ENCODE measurements at places on chromosomes 5 and 9. TPM values are rescaled to one million over a fixed set of nuclear protein-coding genes. Genes with fewer than 3 reads are reported as not detected.
A peak's percentile ranks its signal among the peaks of the same experiment; 100 is the strongest.

The HAVCR1 gene
- total RNA-seq = 2.0 TPM

The FAT2 gene
- not detected for total RNA-seq

The FCN1 gene
- total RNA-seq = not detected

The SUSD3 gene
- 85.8 TPM for total RNA-seq

- H3K27ac ChIP-seq = no peak overlapping the region
- no peaks in the 10 kb centered on the region for H3K36me3 ChIP-seq
- no peak overlapping the region for H3K4me3 ChIP-seq
- no peaks in the 10 kb centered on the region for H3K27me3 ChIP-seq
- DNase-seq = no peak
- H3K4me1 ChIP-seq = peaks cover 4% of the 10 kb centered on the region
Measured at GRCh38 chr5:97115932-97116331, 26.5 kb downstream of the LIX1 start.

DNA sequence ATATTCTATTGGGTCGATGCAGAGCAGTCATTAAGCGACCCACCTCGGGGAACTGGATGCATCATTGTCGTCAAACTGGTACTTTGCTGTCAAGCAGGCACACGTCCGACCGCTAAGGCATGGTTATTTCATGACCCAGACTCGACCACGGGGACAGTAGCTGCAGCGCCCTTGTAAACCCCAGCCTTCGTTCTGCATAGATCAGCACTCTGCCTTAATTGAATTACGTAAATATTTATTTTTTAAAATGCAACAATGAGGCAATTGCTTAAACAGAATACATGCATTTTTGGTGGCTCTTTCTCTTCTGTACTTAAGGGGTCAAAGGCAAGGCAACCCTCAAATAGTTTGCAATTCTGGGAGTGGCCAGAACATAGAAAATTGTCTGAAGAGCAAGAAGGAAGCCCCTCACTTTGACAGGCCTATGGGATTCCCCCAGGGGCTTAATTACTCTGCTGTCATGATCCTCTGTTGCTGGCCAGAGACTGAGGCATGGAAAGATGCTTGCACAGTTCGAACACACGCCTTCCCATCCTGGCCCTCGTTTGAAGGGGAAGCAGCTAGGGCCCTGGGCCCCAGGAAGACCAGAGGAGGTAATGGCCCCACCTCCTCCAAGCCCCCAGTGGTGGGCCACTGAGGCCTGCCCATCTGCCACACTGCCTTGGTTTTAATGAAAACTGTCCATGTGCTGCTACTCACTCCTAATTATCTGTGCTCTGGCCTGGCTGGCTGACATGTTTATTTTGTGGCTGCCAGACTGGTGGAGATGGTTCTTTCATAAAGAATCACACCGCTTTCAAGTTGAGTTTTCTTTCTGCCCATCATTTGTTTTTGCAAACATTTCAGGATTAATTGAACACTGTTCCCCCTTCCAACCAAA is 169.7 kb upstream of the MAST4 start:
- H3K27me3 ChIP-seq = peaks cover 3% of the 10 kb centered on the region
- H3K4me3 ChIP-seq = no peak overlapping the region
- DNase-seq = no peak
- H3K36me3 ChIP-seq = no peaks in the 10 kb centered on the region

DNA sequence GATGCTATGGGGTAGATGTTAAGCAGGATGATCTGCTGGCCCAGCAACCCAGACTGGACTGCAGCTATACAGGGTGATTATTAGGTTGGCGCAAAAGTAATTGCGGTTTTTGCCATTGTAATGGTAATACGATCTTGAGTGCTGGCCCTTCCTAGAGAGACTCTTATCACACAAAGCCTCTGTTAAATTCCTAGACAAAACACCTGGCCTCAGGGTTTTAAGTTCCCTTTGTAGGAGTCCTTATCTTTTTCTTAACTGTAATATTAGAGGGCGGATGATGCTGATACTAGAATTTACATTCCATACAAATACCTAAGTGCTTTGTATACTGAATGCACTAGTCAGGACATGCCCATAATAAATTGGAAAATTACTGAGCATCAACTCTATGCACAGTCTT is 222.2 kb downstream of the NDUFS4 start:
- H3K4me1 ChIP-seq = peaks cover 19% of the 10 kb centered on the region
- no peak overlapping the region for H3K4me3 ChIP-seq
- H3K27ac ChIP-seq = no peak overlapping the region
- peaks cover 8% of the 10 kb centered on the region for H3K27me3 ChIP-seq

DNA sequence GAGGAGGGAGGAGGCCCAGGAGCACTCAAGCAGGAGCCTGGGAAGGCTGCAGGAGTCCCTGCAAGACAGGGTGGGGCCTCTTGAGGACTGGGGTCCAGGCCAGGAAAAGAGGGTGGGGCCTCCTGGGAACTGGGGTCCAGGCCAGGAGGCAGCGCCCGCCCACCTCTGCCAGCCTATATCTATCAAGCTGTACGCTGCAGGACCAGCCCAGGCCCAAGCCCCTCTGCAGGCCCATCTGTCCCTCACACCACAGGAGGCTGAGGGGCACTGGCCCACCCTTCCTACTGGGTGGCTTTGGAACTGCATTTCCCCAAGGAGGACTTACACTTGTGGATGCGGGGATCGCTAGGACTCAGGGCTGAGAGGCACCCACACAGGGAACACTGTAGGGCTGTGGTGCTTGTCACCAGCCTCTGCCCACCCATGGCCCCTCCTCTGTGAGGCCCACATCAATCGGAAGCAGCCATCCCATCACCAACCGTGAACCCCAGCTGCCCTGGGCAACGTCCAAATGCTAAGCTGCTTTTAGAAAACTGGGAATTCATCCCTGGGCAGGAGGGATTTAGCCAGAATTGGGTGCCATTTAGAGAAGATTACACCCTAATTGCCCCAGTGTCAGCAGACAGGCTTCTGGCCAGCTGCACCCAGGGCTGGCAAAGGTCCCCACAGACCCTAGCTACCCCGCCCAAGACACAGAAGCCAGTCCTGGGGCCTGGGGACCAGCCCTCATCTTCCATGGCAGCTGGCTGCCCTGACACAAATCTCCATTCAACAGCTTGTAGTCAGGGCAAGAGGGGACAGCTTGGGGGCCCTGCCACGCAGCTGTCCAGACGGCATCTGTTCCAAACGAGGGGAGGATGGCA is 15.3 kb downstream of the BICD2 start:
- H3K4me1 ChIP-seq = peaks cover 42% of the 10 kb centered on the region
- H3K27me3 ChIP-seq = no peaks in the 10 kb centered on the region
- H3K4me3 ChIP-seq = no peak overlapping the region
- H3K36me3 ChIP-seq = peaks cover 15% of the 10 kb centered on the region

DNA sequence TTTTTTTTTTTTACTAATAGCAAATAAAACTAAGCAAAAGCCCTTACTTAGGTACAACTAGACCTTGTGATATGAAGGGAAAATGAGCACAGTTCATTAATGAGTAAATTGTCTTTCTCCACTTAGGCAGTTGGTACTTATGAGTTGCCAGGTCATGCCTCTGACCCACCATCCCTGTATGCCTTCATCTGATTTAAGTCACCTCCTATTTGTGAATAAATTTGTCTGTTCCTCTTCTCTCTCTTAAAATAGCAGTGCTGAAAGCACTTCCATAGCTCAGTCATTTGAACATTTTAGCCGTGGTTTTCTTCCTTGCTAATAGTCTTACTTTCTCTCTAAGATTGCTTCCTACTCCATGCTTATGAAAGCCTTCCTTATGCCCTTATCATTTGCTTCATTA is 61.4 kb downstream of the SLC44A1 start:
- no peaks in the 10 kb centered on the region for H3K4me1 ChIP-seq
- DNase-seq = no peak
- H3K27me3 ChIP-seq = no peaks in the 10 kb centered on the region
- no peak overlapping the region for H3K4me3 ChIP-seq
- no peak overlapping the region for H3K27ac ChIP-seq

GRCh38 chr9:34362614-34363214 is 14.0 kb downstream of the MYORG start:
- H3K27ac ChIP-seq = no peak overlapping the region
- no peak for DNase-seq

DNA sequence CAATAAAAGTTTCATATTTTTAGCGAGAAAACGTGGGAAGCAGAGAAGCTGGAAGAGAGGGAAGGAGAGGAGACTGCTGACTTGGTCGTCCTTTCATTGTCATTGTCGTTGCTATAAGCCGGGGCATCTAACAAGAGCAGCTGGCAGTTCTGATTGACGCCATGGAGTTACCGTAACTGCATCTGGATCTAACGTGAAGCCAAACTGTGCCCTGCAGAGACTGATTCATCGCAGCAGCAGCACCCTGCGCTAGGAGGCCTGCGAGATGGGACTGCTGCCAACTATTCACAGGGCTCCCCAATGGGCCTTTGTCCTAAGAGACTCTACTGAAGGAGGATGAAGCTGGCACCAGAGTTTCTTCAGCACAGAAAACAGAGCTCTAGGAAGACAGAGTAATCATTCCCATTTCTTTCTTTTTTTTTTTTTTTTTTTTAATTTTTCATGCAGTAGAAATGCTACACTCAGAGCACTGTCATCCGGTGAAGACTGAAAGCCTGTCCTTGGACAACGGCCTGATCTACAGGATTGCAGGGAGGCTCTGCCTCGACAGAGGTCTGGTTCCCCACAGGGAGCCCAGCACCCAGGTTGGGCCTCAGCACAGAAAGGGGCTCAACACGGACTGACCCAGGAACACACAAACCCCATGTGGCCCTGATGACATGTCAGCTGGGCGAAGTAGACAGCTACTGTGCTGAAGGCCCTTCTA is 47.8 kb downstream of the RETREG1 start:
- H3K27me3 ChIP-seq = no peaks in the 10 kb centered on the region
- H3K4me1 ChIP-seq = peaks cover 13% of the 10 kb centered on the region
- DNase-seq = no peak
- peaks cover 42% of the 10 kb centered on the region for H3K36me3 ChIP-seq
- H3K4me3 ChIP-seq = no peak overlapping the region

GRCh38 chr5:122937914-122938313 is 92.5 kb downstream of the SNX24 start:
- H3K4me3 ChIP-seq = no peak overlapping the region
- H3K36me3 ChIP-seq = no peaks in the 10 kb centered on the region

GRCh38 chr5:180472269-180472668 is 21.9 kb upstream of the CNOT6 start:
- H3K4me3 ChIP-seq = no peak overlapping the region
- peaks cover 4% of the 10 kb centered on the region for H3K27me3 ChIP-seq
- no peak overlapping the region for H3K27ac ChIP-seq
- H3K36me3 ChIP-seq = no peaks in the 10 kb centered on the region
- H3K4me1 ChIP-seq = peaks cover 4% of the 10 kb centered on the region

DNA sequence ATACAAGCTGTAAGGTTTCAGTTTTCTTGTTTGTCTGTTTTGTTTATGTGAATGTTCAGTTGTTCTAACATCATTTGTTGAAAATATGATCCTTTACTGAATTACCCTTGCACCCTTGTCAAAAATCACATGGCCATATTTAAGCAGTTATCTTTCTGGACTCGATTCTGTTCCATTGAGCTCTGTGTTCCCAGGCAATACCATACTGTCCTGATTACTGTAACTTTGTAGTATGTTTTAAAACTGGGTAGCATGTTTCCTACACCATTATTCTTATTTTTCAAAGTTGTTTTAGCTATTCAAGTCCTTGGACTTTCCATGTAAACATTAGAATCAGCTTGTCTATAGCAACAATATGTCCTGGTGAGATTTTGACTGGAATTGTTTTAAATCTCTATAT is 66.7 kb upstream of the PRSS3 start:
- no peak overlapping the region for H3K4me3 ChIP-seq
- no peak overlapping the region for H3K27ac ChIP-seq
- H3K4me1 ChIP-seq = no peaks in the 10 kb centered on the region
- DNase-seq = no peak
- H3K36me3 ChIP-seq = no peaks in the 10 kb centered on the region

GRCh38 chr9:34272101-34272541 is 56.9 kb downstream of the KIF24 start:
- H3K4me1 ChIP-seq = peaks cover 4% of the 10 kb centered on the region
- peaks cover 8% of the 10 kb centered on the region for H3K36me3 ChIP-seq
- H3K27ac ChIP-seq = no peak overlapping the region
- no peak overlapping the region for H3K4me3 ChIP-seq
- no peak for DNase-seq

- no peaks in the 10 kb centered on the region for H3K27me3 ChIP-seq
- peak within 1 kb of the TSS; percentile 93 for H3K27ac ChIP-seq
- peak within 1 kb of the TSS; percentile 91 for H3K4me3 ChIP-seq
- peaks cover 69% of the 10 kb centered on the region for H3K4me1 ChIP-seq
Measured at GRCh38 chr5:95822542-95823181, at the start of gene GLRX. TSS of gene GLRX (minus strand) at chr5:95822726. CDS start at chr5:95822662, 64 bp downstream.

DNA sequence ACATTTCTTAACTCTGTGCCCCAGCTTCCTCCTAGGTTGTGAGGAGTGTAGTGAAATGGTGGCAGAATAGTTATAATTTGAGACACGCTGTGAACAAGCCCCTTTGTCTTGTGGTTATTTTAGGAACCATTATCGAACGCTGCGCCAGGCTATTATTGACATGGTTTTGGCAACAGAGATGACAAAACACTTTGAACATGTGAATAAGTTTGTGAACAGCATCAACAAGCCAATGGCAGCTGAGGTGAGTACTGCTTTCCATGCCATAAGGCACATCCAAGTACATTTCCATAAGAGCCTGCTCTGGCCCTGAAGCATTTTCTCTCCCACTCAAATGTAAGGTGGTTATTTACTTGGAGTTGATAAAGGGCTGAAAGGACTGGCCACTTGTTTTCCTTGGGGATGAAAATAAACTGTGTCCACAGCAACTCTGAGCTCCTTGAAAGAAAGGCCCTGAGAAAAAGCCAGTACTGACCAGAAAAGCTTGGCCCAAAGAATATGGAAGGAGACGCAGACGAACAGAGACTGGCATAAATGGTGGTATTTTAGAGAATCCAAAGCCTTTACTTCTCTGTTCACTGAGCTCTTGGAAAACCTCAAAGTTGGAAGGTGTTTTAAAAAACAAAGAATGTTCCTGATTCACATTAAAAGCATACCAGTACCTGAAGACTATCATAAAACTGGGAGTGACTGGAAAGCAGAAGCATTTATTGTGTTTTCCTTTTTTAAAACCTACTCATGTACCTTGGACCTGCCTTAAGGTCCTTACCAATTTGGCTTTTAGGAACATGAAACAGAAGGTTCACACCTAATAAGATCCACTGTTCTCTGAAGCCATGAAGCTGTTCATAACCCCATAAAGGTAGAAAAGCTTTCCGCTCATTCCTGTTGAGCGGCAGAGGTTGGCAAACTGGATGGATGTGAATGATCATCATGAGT is 72.2 kb downstream of the WDR41 start:
- peaks cover 3% of the 10 kb centered on the region for H3K27me3 ChIP-seq
- peaks cover 2% of the 10 kb centered on the region for H3K36me3 ChIP-seq
- no peak overlapping the region for H3K27ac ChIP-seq
- H3K4me3 ChIP-seq = no peak overlapping the region

DNA sequence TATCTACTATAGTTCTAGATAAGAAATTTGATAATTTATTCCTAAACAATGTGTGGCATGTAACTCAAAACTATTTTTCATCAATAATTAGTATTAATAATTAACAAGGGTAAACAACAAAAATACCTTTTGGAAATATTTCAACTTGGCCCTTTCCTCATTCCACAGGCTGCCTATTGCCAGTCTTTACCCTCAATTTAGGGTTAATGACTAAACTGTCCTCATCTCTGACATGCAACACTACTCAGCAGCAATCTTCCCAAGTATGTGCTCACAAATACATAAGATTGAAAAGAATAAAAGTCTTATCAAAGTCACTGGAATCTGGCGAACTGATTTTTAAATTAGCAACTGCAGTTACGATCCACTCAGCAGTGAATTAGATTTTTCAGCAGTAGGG is 153.6 kb downstream of the GLIS3 start:
- no peak overlapping the region for H3K27ac ChIP-seq
- no peaks in the 10 kb centered on the region for H3K4me1 ChIP-seq

GRCh38 chr9:38041564-38042243 is 27.3 kb downstream of the SHB start:
- no peaks in the 10 kb centered on the region for H3K27me3 ChIP-seq
- no peak overlapping the region for H3K27ac ChIP-seq
- H3K4me1 ChIP-seq = no peaks in the 10 kb centered on the region
- H3K4me3 ChIP-seq = no peak overlapping the region
- no peaks in the 10 kb centered on the region for H3K36me3 ChIP-seq
